GM12892 (cell line): ENCODE measurements at places on chromosomes 6 and 20.

DNA sequence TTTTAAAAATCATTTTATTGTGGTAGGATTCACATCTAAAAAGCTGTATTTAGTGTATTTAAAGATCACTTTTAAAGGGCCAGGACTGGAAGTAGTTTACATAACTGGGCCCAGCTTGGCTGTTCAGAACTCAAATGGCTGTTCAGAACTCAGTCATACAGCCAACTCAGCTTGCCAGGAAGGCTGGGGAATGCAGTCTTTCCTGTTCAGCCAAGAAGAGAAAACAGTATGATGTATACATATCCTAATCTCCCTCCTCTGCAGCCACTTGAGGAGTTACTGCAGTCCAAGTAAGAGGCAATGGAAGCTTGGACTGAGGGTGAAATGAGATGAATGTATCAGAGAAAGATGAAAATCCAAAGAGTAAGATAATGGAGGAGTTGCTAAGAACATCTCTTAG lies 24.6 kb downstream of the DSTN start:
- no peak for DNase-seq

DNA sequence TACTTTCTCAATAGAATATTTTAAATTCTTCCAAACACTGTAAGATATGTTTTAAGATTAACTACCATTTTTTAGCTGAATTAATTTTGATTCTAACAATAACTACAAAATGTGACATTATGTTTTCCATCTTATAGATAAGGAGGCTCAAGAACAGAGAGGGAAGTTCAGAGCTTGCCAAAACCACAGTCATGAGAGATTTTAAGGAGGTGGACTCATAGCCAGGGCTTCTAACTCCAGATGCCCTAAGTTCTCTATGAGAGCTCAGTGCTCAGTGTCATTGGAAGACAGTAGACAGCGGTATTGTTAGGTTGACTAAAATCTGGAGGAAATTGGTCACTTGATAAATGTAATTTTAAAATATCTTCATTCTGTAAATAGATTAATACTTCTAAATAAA lies 144.2 kb downstream of the PACRG start:
- DNase-seq, result no peak

- no peak for DNase-seq
Observed at GRCh38 chr20:50350510-50351249, 159.5 kb upstream of the PTPN1 start.

DNA sequence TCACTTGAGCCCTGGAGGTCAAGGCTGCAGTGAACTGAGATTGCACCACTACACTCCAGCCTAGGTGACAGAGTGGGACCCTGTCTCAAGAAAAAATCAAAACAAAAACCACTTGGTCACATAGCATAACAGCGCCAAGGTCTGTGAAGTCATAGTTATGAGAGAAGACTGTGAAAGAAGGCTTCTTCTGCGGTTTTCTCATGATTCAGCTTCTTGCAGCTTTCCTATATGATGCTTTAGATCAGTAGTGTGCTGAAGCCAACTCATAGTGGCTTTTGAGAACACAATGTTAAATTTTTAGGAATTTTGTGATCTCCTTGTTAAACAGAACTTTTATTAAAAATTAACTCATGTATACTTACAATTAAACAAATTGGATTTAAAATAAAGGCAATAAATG lies 136.2 kb upstream of the GLP1R start:
- DNase-seq, result no peak

- no peak for DNase-seq
Observed at GRCh38 chr6:151130329-151130728, 109.4 kb upstream of the AKAP12 start.

- no peak for DNase-seq
Observed at GRCh38 chr20:9025011-9025410, 43.9 kb upstream of the PLCB4 start.
